ENCODE measurements at places on chromosomes 7 and 10.

DNA sequence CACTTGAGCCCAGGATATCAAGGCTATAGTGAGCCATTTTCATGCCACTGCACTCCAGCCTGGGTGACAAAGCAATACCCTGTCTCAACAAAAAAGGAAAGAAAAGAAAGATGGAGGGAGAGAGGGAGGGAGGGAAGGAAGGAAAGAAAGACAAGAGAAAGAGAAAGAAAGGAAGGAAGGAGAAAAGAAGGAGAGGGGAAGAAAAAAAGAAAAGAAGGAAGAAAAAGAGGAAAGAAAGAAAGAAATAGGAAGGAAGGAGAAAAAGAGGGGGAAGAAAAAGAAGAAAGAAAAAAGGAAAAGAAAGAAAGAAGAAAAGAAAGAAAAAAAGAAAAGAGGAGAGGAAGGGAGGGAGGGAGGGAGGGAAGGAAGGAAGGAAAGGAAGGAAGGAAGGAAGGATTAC is 321.5 kb upstream of the CNTNAP2 start:
- DNase-seq = no peak

- DNase-seq = no peak
Observed at GRCh38 chr10:24505759-24506158, 217.9 kb downstream of the ARHGAP21 start.

- peak; percentile 11 for DNase-seq
Observed at GRCh38 chr7:121504482-121504881, 108.4 kb upstream of the FAM3C start.

DNA sequence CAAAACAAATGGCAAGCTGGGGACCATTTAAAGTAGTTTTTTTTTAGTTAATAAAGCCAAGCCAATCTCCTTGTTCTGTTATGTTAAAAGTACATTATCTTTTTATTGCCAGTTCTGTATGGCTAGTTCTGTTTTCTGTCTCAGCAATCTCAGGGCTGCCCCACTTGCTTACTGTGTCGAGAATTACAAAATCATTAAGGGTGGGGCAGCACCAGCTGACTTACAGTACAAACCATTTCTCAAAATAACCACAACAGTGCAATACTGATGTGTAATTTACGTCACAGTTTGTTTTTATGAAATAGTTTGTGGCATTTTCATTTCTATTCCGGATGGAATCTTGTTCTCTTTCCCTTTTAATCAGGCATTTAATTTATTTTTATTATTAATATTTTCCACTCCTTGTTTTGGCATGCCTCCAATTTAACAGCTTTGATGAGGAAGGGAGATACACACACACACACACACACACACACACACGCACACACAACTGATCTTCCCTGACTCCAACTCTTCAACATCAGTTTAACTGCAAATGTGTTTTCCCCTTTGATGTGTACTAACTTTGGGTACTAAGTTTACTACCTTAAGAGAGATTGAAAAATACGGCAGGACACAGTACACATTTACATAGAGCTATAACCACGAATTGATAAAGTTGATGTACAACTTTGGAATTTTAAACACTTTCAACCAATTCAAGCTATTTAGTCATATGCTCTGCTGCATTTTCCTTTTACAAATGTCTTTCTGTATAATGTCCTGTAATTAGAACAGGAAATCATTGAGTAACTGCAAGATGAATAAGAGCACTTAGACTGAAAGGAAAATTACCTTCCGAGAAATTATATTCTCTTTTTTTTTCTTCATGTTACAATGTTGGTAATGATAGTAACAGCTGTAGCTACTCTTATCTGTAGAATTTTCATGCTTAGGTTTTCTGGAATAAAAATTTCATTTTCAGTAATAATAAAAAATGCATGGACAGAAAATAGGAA is 91.5 kb downstream of the ARID5B start:
- peak; percentile 59 for DNase-seq

DNA sequence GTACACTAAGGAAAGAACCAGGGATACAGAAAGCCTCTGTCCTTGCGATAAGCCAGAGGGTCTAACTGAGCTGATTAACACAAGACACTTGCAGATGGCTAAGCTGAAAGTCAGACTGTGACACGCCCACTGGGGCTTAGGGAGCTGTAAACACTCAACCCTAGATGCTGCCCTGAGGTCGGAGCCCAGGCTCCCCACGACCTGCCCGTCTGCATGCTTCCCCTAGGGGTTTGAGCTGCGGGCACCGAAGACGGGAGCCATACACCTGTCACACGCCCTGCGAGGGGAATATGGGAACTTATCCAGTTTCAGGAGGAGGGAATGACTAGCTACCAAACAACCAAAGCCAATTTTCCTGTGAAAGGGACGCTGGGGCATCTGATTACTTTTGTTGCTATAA is 96.0 kb downstream of the HTR5A start:
- DNase-seq = no peak

- no peak for DNase-seq
Observed at GRCh38 chr10:22245567-22245966, 27.8 kb upstream of the EBLN1 start.

- DNase-seq = no peak
Observed at GRCh38 chr10:22850541-22850940, 77.3 kb upstream of the ARMC3 start.

DNA sequence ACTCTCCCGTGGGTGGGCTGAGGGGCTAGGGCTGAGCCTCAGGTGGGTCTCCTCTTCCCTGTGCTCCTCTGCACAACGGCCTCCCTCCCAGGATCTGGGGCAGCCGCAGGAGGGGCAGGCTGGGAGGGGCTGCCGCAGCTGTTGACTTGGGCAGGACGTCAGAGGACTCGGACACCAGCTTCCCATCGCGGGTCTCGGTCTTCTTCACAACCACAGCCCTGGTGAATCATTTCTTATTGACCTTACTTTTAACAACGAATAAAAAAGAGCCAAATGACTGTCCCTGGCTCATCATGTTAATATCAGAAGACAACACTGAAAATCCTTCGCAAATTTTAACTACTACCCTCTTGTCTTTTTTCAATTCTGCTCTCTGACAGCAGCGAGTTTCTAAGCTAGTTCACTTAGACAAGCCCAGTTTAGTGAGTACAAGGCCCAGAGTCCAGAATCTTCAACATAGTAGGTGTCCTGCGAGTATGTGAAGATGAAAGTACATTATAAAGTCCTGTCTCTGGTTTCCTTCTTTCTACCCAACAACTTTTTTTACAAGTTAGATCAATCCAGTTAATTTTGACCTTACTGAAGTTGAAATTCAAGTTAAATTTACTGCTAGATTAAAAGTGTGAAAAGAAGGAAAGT is 32.4 kb downstream of the CTNNA3 start:
- DNase-seq = no peak

- no peak for DNase-seq
Observed at GRCh38 chr7:39332142-39332541, 234.1 kb upstream of the YAE1 start.

GRCh38 chr7:129008645-129009414 is 46.1 kb downstream of the TNPO3 start:
- DNase-seq = no peak

GRCh38 chr10:77909749-77910375 is 16.7 kb downstream of the DLG5 start:
- DNase-seq = no peak

DNA sequence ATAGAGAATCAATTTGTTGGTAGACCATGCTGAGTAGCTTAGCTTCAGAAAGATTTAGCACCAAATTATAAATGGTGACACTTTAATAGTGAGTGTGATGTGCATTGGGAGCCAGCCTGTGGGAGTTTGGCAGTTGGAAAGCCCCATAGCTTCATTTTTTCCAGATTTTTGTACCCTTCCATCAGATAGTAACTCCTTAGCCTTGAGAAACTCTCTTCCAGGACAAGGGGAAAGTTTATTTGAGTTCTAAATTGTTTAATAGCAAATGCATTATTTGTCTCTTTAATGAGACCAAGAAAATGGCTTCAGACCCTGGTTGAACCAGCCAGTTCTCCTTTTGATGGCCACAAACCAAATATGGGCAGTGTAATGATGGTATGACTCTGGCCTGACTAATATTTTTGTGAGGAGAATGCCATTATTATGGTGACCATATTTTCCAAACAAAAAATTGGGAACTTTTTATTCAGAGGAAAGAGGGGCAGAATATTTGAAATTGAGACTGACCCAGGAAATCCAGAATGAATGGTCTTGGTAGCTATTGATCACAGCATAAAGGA is 49.8 kb downstream of the PLCE1 start:
- DNase-seq = no peak

DNA sequence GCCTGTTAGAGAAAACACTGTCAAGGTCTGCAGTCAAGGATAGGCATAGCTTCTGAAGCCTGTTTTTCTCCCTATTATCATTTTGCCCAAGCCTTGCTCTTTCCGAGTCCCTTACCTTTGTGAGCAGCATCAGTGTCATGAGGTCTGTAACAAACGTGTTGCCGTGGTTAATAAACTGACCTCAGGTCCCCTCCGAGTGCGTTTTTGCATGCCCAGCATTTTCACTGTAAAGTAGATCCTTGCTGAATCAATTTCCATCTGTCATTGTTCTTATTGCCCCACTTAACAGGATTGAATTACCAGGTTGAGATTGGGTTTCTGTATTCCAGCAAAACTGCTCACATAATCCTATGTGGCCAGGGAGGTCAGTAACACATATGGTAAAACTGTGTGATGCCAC is 110.3 kb downstream of the ZNF248 start:
- no peak for DNase-seq

GRCh38 chr7:22944022-22944421 is 69.9 kb downstream of the HYCC1 start:
- DNase-seq = peak; percentile 4

- no peak for DNase-seq
Observed at GRCh38 chr10:35347121-35347562, 10.8 kb downstream of the CCNY start.

GRCh38 chr10:73639286-73639685 is 2.0 kb downstream of the MYOZ1 start:
- no peak for DNase-seq

DNA sequence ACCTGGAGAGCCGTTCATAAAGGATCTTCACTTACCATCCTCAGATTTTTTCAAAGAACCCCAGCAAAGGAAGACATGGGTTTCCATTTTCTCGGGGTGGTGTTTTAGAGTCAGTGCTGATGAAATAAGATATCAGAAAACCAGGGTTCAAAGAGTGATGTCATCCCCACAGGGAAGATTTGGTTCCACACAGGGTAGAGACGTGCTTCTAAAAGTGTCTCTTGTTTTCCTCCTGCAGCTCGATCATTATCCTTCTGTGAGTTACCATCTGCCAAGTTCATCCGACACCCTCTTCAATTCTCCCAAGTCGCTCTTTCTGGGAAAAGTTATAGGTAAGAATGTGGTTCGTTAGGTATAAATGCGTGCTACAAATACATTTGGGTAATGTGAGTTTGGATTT is 323.8 kb upstream of the C7orf33 start:
- DNase-seq = no peak

DNA sequence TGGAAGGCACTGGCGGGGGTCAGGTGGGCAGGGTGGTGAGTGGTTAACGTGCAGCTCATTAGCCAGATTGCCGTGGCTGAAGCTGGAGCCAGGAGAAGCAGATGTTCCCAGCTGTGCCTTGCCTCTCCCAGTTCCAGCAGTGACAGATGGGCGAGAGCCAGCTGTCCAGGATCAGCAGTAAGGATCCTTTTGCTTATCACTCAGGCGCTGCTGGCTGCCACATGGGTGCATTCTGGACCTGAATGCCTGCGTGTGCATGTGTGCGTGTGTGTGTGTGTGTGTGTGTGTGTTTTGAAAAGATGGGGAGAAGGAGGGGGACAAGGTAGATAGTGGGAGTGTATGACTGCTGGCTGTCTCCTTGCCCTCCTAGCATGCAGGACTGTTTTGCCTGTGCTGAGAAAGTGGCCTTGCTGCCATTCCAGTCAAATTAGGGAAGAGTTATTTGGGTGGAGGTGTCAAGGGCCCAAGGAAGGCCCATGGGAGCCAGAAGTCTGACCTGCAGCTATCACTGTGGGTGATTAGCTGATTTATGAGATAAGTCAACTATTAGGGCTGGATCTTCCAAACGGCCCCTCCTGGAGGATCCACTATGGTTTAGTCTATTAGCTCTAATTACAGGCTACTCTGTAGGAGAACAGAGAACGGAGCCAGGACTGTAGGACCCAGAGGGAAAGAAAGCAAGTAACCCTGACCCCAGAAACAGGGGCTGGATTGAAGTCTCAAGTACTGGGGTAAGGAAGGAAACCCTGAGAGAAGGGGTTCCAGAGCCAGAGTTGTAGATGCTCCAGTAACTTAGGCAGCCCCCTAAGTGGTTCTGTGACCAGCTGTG is 3.3 kb downstream of the EPHA1 start:
- DNase-seq = no peak

GRCh38 chr7:11379641-11380040 is 406.0 kb downstream of the PHF14 start:
- DNase-seq = no peak

GRCh38 chr7:2939193-2939885 is 95.2 kb upstream of the GNA12 start:
- no peak for DNase-seq

DNA sequence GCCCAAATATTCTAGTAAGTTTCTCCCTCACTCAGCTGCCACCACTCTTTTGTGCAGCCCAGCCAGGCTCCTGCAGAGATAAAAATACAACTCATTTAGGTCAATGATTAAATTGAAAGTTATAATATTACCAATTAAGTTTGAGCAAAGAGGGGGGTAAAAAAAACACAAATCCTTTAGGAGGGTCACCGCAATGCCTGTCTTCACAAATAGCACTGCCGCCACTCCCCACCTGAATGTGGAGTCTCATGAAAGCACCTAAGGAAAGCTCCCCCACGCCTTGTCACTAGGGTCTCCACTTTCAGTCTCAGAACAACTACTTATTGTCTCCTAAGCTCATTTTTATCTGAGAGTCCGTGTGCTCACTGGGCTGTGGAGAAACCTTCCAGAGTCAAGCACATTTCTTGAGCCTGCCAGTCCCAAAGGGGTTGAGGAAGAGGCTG is 148.7 kb downstream of the FGFR2 start:
- no peak for DNase-seq

DNA sequence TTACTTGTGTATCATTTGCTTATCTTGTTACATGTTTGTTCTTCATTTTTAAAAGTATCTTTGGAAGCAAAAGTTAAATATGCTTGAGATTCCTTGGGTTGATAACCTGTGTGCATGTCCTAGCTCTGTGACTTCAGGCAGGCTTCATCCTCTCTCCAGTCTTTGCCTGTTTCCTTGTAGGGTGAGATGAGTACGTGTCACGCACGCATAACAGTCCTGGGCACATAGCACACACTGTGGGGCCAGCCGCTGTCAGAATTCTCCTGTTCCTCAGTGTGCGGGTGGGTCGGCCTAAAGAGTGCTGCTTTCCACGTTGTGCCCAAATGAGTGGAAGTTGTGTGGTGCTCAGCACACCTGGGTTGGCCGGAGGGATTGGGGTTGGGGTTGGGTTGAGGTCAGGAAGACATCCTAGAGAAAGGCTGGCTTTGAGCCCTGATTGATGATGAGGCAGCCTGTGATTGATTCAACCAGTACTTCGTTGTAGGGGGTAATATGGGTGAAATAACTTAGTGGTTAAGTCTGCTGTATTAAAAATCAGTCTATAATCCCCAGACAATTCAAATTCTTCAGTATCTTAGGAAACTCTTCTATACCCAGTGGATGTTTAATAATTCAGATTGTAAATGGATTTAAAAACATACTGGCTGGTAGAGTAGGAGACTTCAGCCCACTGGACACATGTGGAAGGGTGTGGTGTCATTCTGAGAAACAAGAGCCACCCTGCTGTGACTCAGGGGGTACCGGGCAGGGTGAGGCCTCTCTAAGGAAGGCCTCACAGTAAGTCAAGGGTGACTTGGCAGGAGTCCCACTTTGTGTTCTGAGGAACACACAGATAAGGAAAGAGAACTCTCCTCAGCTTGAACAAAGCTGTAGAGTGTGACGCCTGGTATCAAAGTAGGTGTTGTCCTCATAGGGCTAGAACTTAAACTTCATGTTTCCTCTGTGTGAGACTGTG is 54.8 kb downstream of the DAGLB start:
- peak; percentile 25 for DNase-seq

Measured in brain pericyte (primary cell).